ENCODE measurements at places on chromosomes 12 and 14.

- DNase-seq, result peak; percentile 66
These were observed 341.0 kb upstream of the TMEM132C start for GRCh38 chr12:127925971-127926370.

GRCh38 chr12:52600071-52600470 is 1.2 kb downstream of the KRT72 start:
- peak; percentile 12 for DNase-seq

- no peak for DNase-seq
These were observed 38.5 kb downstream of the NFKBIA start for GRCh38 chr14:35366056-35366451.

- DNase-seq, result no peak
These were observed 387.0 kb upstream of the FLRT2 start for GRCh38 chr14:85142982-85143381.

DNA sequence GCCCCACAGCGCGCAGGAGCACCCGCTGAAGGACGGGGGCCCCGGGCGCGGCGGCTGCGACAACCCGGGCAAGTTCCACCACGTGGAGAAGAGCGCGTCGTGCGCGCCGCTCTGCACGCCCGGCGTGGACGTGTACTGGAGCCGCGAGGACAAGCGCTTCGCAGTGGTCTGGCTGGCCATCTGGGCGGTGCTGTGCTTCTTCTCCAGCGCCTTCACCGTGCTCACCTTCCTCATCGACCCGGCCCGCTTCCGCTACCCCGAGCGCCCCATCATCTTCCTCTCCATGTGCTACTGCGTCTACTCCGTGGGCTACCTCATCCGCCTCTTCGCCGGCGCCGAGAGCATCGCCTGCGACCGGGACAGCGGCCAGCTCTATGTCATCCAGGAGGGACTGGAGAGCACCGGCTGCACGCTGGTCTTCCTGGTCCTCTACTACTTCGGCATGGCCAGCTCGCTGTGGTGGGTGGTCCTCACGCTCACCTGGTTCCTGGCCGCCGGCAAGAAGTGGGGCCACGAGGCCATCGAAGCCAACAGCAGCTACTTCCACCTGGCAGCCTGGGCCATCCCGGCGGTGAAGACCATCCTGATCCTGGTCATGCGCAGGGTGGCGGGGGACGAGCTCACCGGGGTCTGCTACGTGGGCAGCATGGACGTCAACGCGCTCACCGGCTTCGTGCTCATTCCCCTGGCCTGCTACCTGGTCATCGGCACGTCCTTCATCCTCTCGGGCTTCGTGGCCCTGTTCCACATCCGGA is 1.4 kb downstream of the FZD10 start:
- peak; percentile 49 for DNase-seq

DNA sequence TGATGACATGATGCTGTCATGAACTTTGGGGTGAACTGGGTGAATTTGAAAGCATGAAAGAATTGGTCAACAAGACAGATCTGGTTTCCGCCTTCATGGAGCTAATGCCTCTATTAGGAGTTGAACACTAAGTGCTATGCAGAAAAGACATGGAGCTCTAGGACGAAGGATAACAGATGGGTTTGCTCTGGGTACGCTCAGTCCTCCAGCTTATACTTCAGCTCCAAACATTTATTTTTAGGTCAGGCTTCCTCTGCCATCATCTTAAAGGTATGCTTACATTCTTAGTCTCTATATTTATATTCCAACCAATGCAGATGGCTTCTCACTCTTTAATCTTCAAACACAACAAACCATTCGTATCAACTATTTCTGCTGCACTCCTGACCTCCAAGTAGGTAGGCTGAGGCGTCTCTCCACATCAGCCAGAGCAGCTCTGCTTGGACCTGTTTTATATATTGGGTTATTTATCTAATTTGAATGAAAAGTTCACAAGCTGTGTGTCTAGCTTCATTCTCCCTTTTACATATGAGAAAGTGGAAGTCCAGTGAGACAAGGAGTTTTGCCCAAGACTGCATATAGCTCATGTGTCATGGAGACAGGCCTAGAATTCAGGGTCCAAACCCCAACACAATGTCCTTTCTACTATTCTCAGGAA is 226.3 kb downstream of the SPTSSA start:
- DNase-seq, result no peak

- peak; percentile 56 for DNase-seq
These were observed 8.9 kb downstream of the AJUBA start for GRCh38 chr14:22973217-22974032.

DNA sequence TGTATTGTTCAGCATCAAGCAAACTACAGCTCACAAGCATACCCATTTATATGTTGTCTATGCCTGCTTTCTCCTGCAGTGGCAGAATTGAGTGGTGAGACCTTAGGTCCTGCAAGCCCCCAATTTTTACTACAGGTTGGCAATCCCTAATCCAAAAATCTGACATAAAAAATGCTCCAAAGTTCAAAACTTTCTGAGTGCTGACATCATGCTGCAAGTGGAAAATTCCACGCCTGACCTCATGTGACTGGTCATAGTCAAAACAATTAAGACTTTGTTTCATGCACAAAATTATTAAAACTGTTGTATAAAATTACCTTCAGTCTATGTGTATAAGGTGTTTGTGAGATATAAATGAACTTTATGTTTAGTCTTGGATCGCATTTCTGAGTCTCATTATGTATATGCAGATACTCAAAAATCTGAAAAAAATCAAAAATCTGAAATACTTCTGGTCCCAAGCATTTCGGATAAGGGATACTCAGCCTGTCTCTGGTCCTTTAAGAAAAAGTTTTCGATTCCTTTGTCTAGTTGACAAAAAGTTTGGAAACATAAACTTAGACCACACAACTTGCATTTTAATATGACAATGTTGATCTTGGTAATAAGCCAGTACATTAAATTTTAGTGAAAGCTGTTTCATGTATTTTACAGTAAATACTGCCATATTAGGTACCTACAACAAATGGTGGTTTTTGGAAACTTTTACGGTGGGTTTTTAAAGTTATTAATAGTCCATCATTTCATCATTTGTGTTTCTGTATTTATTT is 81.5 kb downstream of the AEBP2 start:
- no peak for DNase-seq

DNA sequence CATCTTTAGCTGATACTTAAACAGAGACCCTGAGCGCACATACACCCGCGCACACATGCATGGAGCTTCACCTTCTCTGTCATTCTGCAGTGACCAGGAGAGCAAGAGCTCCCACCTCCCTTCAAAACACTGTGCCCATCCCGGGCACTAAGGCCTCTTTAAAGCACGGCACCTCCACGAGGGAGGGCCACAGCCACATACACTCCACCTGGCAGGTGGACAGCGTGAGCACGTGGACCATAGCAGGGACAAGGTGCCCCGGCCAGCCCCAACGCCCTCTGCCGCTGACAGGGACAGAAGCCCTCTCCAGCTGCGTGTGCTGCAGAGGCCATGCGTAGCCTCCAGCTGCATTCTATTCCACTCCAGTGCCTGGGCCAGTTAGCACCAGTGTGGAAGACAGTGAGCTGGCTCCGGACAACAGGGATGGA is 5.4 kb downstream of the GAPDH start:
- DNase-seq, result peak; percentile 46

GRCh38 chr12:132413931-132414588 is 75.9 kb upstream of the FBRSL1 start:
- no peak for DNase-seq

DNA sequence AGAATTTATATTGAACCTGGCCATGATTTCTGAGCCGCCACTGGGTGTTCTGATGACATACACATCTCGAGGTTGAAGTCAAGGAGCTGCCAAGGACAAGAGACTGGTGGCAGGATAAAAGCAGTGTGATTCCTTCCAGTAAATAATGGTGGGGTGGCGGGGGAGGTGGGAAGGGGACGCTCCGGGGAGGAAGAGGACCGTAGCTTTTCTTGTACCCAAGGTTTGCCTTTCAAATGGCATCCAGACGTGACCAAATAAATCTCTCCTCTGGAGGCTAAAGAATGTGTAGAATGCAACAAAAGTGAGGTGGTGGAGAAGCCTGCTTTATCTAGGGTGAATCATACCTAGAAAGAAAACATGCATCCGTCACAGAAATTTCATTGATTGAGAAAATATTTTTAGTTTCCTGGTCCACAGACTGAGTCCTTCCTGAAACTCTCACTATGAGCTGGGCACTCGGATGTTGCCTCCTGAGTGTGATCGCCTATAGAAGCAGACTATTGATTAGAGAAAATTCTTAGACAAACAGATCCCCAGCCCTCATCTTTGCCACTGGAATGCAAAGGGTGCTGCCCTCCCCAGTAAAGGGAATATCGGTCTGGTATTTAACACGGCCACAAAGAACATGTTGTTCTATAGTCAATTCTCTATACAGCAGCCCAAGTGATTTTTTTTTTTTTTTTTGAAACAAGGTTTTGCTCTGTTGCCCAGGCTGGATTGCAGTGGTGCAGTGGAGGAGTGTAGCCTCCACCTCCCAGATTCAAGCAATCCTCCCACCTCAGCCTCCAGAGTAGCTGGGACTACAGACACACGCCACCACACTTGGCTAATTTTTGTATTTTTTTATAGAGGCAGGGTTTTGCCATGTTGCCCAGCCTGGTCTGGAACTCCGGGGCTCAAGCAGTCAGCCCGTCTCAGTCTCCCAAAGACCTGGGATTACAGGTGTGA is 112.1 kb downstream of the DPF3 start:
- no peak for DNase-seq

DNA sequence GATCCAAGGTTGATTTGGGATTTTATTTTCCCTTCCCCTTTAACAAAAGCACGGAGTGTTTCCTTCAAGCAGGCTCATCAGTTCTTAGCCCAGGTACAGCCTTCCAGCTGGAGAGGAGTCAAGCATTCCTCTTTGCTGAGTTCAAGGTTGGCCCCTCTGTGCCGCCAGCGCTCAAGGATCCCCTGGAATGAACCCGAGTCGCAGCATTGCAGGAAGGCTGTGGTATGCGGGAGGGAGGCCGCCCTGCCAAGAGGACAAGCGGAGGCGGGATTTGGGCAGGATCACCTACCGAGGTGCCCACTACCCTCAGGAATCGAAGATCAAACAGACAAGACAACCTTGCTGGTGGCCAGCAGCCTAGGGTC is 53.9 kb upstream of the NCOR2 start:
- DNase-seq, result peak; percentile 70

DNA sequence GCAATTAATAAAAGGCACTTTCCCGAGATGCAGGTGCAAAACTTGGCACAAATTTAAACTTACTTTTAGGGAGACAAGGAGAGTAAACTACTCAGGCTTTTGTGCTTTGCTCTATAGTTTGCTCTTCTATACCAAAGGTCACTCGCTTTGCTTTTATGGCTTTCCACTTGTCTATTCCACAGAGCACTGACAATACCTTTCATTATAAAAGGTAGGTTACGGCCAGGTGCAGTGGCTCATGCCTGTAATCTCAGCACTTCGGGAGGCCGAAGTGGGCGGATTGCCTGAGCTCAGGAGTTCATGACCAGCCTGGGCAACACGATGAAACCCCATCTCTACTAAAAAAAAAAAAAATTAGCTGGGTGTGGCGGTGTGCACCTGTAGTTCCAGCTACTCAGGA is 32.9 kb downstream of the ALKBH1 start:
- DNase-seq, result no peak

DNA sequence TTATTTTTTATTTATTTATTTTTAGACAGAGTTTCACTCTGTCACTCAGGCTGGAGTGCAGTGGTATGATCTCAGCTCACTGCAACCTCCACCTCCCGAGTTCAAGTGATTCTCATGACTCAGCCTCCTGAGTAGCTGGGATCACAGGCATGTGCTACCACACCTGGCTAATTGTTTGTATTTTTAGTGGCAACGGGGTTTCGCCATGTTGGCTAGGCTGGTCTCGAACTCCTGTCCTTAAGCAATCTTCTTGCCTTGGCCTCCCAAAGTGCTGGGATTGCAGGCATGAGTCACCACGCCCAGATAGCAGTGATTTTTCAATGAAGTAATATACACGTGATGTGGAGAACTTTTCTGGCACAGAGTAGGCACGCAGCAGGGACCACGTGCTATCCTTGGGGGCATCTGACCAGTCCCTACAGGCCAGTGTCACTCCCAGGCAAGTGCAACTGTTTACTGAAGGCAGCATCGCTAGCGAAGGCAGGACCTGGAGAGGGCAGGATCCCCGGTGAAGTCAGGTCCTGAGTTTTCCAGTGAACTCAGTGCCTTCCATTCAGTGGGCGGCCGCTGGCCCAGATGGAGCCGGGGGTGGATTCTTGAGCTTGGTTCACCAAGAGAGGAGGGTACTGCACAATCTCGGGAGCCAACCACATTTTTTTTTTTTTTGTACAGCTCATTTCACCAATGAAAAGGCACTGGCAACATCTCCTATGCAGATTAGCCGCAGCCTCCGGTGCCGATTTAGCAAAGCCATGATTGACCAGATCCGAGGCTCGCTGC is 11.1 kb upstream of the CLMN start:
- no peak for DNase-seq

DNA sequence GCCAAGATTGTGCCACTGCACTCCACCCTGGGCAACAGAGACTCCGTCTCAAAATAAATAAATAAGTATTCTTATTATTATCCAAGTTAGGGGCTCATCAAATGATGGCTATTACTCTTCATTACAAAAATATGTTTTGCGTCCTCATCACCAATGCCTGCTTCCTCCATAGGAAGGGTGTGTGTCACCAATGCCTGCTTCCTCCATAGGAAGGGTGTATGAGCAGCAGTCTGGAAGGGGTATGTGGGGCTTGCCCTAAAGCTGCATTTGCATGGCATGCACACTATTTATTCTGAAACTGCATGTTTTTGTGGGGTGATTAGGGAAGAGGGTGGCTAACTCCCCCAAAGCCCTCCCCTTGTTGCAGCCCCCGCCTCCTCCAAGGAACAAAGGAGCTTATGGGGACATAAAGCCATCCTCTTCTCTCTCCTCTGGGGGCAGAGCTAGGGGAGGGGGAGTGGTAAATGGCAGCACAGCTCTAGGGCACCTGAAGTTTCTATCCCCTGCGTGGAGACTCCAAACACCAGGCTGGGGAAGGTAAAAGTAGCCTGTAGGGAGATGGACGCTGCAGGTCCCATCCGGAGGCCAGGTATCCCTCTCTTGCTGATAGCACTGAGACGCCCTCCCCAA is 1.3 kb downstream of the CAMKK2 start:
- DNase-seq, result peak; percentile 46

Data from H9 (cell line).